ENCODE measurements at places on chromosomes 7 and 10.

DNA sequence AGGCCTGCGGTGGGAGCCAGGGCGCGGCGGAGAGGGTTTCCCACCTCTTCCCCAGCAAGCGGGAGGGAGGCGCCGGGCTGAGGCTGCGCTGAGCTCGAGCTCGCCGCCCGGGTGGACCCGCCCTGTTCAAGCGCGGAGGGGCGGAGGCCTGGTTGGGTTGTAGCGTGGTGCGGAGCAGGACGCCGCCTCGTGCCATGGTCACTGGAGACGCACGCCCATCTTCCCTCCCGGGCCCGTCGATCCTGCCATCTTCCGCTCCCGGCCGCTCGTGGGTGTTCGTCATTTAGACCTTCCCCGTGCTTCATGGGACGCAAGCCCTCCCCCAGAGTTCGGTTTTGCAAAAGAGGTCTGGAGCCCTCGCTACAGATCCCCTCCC lies 9.3 kb upstream of the EN2 start:
- no peak for DNase-seq

GRCh38 chr7:12866207-12866606 lies 178.8 kb downstream of the ARL4A start:
- DNase-seq = no peak

DNA sequence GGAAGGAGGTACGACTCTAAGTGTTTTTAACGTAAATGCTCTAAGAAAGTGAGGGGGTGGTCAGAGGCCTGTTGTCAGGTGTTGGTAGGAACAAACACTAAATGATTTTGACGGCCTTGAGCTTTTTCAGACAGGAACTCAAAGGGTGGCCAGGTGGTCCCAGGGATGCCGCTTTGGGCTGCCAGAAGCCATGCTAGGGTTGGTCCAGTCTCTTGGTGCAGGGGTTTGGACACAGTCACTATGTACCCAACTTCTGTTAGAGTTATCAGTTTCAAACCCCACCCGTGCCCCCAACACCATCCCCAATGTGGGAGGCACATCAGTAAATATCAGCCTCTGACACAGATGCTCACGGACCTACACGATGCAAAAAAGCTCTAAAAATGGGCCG lies 9.3 kb downstream of the ATP6V0E2 start:
- DNase-seq = no peak

DNA sequence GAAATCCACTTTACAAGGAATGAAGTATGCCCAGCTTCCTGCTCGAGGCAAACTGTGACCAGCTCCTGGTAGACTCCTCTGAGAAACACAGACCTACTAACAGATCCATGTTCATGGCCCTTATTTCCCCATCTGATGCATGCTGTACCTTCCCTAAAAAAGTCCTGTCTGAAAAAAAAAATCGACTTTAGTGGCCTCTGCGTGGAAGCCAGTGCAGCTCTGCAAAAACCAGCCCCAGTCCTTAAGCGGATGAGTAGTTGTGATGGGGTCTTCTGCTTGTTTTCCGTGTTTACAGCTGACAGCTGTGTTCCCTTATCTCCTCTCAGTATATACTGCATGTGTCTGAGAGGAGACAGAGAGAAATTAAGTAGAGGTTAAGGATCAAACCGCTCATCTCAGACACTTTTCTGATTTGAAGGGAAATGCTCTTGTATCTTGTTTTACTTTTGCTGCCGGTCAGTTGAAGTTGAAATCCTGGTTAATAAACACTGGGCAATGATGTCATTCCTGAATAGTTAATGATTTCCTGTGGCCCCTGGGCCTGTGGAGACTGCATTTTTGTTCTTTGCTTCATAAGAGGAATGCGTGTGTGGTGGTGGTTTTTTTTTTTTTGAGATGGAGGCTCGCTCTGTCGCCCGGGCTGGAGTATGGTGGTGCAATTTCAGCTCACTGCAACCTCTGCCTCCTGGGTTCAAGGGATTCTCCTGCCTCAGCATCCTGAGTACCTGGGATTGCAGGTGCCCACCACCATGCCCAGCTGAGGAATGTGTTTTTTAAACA lies 67.6 kb downstream of the DOCK1 start:
- DNase-seq = no peak

- DNase-seq = no peak
Observed at GRCh38 chr10:75098902-75099673, 12.4 kb upstream of the SAMD8 start.

GRCh38 chr10:56383806-56384205 lies 22.7 kb upstream of the ZWINT start:
- DNase-seq = no peak

GRCh38 chr7:155702616-155703015 lies 58.2 kb downstream of the RBM33 start:
- DNase-seq = no peak

DNA sequence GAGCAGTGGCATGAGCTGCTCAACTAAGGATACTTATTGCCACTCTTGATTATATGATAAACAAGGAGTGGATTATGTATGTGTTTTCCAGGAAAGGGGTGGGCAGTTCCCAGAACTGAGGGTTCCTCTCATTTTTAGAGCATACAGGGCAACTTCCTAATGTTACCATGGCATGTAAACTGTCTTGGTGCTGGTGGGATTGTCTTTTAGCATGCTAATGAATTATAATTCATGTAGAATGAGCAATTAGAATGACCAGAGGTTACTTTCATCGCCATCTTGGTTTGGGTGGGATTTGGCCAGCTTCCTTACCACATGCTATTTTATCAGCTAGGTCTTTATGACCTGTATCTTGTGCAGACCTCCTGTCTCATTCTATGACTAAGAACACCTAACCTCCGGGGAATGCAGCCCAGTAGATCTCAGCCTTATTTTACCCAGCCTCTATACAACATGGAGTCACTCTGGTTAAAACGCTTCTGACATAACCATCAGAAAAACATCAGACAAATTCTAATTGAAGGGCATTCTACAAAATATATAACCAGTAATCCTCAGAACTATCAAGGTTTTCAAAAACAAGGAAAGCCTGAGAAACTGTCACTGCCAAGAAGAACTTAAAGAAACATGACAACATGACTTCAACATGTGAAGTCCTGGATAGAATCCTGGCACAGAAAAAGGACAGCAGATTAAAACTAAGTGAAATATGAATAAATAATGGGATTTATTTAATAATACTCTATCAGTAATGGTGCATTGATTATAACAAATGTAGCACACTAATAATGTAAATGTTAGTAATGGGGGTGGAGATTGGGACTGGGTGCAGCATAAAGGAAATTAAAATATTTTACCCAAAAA lies 365.0 kb downstream of the SEMA3D start:
- no peak for DNase-seq

DNA sequence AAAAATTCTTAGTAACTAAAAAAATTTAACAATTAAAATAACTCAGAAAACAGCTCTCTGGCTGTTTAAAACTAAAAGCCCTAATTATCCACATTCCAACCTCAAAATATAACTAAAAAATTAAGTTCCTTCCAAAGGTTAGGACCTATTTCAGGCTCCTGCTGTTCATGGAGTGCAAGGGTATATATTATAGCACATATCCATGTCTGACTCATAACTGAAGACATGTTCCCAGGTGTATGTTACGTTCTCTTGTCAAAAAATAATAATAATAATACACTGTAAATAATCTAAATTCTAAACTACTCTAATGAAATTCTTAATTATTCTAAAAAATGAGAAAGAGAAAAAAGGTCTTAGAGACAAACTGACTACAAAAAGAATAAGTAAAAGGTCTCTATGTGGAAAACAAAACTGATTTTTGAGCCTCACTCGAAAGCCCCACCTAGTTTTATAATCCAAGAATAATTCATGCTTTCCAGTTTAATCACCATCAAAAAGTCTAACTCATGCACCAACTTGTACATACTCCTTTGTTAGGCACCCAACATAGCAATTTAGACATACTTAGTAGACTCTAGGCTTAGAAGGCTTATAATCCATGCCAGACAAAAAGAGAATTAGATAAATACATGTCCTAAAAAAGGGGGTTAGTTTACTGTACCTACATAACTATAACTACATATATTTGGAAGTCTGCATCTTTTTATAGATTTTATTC lies 171.4 kb downstream of the KMT2E start:
- no peak for DNase-seq

DNA sequence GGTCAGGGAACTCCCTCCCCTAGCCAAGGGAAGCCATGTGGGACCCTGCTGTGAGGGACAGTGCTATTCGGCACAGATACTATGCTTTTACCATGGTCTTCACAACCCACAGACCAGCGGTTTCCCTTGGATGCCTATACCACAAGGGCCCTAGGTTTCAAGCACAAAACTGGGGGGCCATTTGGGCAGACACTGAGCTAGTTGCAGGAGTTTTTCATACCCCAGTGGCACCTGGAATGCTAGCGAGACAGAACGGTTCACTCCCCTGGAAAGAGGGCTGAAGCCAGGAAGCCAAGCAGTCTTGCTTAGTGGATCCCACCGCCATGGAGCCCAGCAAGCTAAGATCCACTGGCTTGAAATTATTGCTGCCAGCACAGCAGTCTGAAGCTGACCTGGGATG lies 156.8 kb downstream of the THSD7A start:
- no peak for DNase-seq

DNA sequence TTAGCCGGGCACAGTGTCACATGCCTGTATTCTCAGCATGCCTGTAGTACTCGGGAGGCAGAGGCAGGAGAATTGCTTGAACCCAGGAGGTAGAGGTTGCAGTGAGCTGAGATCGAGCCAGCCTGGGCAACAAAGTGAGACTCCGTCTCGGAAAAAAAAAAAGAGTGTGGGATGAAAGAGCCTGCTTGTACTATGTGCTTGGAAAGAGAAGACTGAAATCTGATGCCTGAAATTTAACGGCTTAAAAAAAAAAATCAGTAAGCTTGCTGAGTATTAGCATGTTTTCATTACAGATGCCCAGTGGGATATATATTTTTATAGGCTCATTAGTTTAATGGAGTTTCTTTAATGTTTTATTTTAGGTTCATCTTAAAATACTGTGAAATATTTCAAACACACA lies 4.2 kb downstream of the NT5C2 start:
- DNase-seq = no peak

- DNase-seq = no peak
Observed at GRCh38 chr7:140570120-140570519, 70.5 kb downstream of the DENND2A start.

GRCh38 chr10:110007161-110007700 lies 553 bp upstream of the ADD3 start:
- DNase-seq = peak; percentile 39

GRCh38 chr7:30041526-30042269 lies 13.5 kb downstream of the PLEKHA8 start:
- no peak for DNase-seq

All from stimulated activated CD8-positive, alpha-beta memory T cell treated with anti-CD3 and anti-CD28 coated beads, Interleukin-15, amount 100 ng/mL, for 4 hours (primary cell).